Stimulated activated CD8-positive, alpha-beta memory T cell treated with anti-CD3 and anti-CD28 coated beads, Interleukin-4, amount 100 ng/mL, for 1 hour (primary cell): ENCODE measurements at places on chromosomes 5 and 9.

DNA sequence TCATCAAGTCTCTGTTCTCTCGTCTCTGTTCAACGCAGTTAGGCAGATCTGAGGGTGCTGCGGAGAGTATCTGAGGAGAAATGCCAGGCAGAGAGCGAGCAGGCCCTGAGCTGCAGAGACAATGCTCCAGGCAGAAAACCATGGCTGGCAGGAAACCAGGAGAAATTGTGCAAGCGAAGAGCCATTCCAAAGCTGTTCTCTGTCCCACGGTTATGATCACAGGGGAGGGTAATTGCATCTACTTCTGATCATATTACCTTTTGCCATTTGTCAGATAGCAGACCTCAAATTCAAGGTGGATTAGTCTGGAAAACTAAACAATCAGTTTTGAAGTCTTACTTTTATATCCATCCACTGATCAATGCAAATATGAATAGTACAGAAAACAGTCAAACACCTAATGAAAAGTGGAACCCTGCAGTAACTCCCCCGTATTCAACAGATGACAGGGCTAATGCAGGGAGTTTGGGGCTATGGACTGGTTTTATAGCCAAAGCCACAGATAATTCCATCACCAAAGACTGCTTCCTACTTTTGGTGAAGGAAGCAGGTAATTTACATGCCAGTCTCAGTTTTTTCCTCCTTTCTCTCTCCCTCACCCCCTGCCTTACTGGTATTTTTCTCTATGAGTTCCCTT, 228.0 kb downstream of the DCP2 start:
- DNase-seq: no peak

- no peak for DNase-seq
These were observed 631.9 kb downstream of the PRELID2 start for GRCh38 chr5:145203193-145203592.

GRCh38 chr5:84683594-84683993, 298.9 kb upstream of the EDIL3 start:
- no peak for DNase-seq

DNA sequence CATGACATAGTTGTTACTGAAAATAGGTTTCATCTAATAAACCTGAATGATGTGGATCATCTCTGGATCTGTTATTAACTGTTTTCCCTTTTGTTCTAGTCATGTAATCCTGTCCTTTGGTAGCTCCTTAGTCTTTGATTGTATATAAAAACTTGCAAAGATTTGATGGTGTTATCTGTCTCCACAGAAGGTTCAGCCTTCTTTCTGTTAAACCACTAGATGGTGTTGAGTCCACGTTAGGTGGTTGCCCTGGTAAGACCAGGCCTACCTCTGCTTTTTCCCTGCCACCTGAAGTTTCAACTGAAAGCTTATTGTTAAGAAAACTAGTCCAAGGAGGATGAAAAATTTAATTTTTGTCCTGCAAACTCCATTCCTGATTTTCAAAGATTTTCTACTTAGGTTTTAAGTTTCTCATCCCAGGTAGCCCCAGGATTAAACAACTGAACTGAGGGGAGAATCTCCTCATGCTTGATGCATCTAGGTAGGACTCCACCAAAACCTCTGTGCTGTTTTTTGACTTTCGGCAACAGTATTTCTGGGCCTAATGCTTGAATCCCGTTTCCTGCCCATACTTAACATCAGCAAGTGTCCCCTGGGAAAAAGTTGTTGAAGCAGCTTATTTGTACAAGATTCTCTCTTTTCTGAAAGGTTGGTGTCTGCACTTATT, 68.5 kb downstream of the RICTOR start:
- no peak for DNase-seq

- no peak for DNase-seq
These were observed 233.2 kb downstream of the SLIT3 start for GRCh38 chr5:169067751-169068173.

DNA sequence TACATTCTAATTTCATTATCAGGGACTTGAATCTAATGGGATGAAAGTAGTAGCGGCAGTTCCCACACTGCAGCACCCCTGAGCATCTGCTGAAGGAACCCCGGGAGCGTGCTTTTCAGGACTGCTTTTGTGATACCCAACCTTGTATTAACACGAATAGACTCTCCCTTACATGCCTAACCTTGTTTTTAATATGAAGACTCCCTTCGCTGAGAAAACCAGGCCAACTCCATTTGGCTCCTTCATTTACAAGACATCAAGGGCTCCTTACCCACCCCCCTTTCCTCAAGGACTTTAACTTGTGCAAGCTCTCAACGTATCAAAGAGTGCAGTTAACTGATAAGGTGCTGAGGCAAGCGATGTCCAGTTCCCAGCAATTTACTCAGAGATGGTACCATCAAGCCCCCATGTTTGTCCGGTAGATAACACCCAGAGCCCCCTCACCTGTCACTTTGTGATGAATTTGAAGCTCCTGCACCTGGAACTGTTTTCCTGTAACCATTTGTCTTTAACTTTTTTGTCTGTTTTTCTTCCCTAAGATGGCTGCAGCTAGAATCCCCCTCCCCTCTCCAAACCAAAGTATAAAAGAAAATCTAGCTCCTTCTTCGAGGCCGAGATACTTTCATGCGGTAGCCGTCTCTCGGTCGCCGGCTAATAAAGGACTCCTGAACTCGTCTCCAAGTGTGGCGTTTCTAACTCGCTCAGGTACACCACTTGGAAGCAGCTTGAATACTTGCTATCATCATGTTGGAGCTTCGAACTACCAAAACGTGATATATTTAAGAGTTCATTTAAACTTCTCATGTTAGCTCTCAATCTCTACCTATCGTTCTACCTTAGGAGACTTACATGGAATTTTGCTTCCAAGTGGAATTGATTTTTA, 10.7 kb downstream of the HNRNPH1 start:
- no peak for DNase-seq

- DNase-seq: no peak
These were observed 145.4 kb downstream of the GADD45G start for GRCh38 chr9:89750117-89750791.

DNA sequence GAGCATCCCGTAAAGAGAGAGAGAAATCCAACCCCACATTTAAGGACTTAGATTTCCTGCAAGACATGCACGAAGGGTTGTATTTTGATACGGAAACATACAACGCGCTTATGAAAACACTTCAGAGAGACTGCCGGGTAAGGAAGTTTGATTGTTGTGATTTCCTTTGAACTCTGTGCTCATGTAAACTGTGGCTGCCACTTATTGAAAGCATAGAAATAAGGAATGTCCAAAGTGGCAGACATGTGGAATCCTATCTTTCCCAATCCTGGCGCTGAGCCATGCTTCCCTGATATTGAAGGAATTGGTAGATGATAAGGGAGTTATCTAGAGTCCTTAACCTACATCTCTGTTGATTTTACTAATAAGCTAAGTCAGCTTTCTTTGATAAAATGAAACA, 119.4 kb downstream of the PRKACG start:
- DNase-seq: no peak

DNA sequence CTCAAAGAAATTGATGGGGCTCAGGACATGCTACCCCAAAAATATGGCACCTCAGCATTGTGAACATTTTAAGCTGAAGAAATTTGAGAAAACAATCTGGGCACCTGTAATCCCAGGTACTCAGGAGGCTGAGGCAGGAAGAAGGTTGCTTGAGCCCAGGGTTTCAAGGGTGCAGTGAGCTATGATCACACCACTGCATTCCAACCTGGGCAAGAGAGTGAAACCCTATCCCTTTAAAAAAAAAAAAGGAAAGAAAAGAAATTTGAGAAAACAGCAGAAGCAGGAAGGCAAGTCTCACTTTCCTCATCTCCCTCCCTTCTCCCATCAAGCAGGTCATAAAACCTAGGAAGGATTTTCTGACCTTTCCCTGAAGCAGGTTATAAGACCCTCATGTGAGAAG, 23.6 kb downstream of the TPD52L3 start:
- DNase-seq: no peak

- no peak for DNase-seq
These were observed 659 bp upstream of the TUSC1 start for GRCh38 chr9:25678846-25679360.

GRCh38 chr9:131606896-131607567, 61.7 kb downstream of the PRRT1B start:
- no peak for DNase-seq
